ENCODE measurements at places on chromosomes 12 and 14.

GRCh38 chr12:59459966-59460660, 135.7 kb upstream of the SLC16A7 start:
- peak; percentile 77 for DNase-seq

GRCh38 chr14:104512061-104512460, 67.5 kb upstream of the C14orf180 start:
- DNase-seq: no peak

DNA sequence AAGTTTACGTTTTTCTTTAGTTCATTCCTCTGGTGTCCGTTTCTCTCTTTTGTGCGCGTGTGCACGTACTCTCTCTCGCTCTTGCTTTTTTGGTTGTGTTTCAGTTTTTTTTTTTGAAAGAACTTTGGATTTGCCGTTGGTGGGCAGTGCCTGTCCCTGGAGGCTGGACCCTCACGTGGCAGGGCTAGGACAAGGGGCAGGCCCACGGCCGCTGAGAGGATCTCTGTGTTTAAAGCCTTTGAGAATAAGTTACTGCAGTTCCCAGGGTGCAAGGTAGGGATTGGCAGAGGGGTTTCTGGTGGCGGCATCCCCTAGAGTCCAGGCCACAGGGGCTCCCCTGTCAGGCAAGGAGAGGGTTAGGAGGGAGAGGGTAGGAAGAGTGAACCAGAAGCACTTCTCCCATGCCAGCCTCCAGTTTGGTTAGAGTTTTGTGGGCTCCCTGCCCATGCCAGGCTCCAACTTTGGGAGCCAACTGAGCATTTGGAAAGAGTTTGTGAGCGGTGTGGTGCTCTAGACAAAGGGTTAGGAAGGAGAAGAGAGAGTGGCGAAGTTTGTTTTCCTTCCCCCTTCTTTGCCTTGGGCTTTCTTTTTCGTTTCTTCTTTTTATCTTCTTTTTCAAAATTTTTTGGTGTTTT, 30.5 kb downstream of the ZFHX2 start:
- DNase-seq: no peak

GRCh38 chr12:109946505-109946904, 46.4 kb downstream of the TCHP start:
- DNase-seq: peak; percentile 59

DNA sequence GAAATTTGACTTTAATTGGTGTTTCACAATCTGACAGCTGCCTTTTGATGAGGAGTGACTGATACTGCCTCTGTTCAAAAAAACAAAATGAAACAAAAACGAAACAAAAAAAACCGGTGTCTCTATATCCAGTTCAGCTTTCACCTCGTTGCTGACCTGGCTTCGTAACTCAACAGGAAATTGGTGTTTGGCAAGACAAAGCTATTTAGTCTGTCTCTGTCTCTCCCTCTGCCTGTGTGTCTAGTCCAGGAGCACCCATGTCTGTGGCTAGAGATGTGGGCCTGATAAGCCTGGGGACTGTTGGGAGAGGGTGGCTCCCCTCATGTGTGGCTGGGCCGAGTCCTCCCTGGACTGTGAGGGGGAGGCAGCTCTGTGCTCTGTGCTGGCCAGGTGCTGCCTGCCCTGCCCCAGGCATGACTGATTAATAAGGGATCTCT, 11.3 kb downstream of the CACNA1C start:
- DNase-seq: no peak

DNA sequence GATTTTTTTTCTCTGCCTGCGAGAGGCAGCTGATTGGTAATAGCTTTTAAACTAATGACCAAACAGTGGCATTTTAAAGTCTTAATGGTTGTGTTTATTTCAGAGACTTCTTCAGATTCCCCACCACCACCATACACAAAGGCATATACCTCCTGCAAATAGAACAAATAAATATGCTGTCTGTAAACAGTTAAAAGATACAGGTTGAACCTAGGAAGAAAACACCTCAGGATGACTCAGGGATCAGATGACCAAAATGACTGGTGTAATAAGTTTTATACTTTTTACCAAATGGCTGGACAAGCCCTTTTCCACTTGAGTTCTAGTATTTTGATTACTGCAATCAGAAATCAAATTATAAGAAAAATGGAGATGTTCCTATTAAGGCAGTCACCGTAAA, 364.1 kb downstream of the PAWR start:
- DNase-seq: no peak

GRCh38 chr12:497501-498160, 37.9 kb downstream of the B4GALNT3 start:
- no peak for DNase-seq

GRCh38 chr12:14714437-14714836, 18.0 kb upstream of the GUCY2C start:
- no peak for DNase-seq

DNA sequence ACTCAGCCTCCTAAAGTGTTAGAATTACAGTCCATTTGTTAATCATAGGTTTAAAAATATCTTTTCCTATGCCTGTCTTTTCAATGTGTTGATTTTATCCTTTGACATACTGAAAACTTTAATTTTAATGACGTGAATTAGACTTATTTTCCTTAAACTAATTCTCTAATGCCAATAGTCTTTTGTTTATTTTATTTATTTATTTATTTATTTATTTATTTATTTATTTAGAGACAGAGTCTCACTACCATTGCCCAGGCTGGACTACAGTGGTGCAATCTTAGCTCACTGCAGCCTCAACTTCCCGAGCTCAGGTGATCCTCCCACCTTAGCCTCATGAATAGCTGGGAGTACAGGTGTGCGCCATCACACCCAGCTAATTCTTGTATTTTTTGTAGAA, 694.5 kb downstream of the TRHDE start:
- DNase-seq: no peak

DNA sequence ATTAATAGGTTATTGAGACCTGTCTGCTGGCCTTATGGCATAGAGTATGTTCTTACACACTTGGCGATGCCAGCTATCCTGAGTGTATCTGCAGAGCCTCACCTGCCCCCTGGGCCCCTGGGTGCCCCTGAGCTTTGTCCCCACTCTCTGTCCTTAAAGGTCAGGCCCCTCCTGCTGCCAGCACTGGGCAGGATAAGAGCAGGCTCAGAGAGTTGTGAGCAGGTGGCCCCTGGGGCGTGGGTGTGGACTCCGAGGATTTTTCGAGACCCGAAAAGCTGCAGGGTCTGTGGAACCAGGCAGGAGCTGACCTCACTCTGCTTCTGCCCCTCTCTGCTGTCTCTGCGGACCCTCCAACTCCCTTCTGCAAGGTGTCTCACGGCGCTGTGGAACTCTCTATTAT, 8.2 kb downstream of the HIP1R start:
- DNase-seq: no peak

GRCh38 chr14:63454863-63455622, 88.1 kb downstream of the PPP2R5E start:
- DNase-seq: peak; percentile 66

- peak; percentile 77 for DNase-seq
Observed at GRCh38 chr12:93176165-93176564, 201.6 kb upstream of the NUDT4 start.

GRCh38 chr12:53200458-53201176, 6.4 kb downstream of the ITGB7 start:
- DNase-seq: no peak

DNA sequence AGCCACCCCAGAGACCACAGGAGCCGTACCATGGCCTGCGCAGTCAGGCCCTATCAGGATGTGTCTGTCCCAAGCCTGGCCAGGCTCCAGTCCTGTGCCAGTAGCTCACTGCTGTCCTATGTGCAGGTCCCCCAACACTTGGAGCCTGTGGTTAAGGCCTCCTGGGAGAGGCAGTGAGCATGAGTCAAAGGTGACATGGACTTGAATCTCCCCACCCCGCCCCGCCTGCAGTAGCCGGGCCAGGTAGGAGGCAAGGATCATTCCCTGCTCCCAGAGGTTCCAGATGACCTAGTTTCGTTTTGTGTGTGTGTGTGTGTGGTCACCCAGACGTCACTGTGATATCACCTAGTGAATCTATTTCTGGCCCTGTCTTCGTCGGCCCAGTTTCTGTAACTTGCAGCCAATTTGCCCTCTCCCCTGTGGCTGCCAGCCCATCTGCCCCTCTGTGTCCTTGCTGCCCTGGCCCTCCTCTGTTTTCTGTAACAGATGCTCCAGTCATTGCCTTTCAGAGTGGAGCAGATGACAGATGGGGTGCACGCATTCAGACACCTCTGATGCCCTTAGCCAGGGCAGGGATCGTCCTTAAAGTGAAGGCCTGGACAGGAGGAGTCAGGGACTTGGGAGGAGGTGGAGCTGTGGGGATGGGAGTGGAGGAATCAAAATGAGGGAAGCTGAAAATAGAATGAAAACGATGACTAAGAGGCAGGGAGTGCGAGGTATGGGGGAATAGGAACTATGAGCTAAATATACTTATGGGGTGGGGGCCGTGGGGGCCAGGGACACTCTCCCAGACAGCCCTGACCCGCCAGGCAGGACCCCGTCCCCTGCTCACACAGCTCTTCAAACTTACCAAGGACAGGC, 37.4 kb downstream of the SLC6A12 start:
- peak; percentile 84 for DNase-seq

DNA sequence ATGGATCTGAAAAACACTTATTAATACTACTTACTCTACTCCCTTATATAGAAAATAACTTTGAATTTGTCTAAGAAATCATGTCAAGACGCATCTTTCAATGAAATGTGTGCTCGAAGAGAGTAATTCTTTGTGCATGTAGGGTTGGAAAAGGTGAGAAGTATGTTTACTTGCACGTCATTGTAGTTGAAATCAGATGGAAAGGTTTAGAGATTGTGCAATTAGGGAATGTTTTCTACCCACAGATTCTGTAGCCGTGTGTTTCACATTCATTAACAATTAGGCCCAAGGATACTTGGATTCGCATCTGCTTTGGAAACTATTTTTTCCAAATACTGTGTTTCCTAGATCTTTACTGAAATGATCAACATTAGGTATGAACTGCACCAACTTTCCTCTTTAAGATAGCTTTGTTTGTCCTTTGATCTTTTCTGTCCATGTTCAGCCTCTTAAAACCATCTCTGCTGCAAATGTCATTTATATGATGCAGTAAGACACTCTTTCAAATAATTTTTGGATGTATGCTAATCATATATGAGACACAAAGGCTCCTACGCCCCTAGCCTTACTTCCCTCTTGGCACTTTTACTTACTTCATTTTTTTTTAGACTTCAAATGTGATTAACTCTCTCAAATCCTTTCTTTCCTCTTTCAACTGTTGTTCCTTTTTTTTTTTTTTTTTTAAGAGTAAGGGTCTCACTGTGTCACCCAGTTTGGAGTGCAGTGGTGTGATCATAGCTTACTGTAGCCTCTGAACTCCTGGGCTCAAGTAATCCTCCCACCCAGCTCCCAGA, 58.0 kb upstream of the PSMA6 start:
- no peak for DNase-seq

DNA sequence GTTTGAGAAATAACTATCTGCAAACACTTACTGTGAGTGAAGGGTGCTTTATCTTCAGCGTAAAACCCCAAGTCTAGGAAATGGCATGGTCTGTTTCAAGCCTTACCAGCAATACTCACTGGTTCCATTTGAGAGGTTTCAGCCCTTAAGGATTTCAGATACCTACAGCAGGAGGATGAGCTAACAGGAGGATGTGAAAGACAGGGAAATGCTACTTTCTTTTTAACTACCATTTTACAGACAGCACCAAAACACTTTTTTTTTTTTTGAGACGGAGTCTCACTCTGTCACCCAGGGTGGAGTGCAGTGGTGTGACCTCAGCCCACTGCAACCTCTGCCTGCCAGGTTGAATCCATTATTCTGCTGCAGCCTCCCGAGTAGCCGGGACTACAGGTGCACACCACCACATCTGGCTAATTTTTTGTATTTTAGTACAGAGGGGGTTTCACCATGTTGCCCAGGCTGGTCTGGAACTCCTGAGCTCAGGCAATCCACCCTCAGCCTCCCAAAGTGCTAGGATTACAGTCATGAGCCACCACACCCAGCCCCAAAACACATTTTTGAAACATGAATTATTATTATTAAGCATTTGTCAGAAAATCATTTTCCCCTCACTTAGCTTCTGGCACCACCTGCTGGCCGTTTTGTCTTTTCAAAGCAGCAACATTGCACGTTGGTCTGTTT, 4.6 kb downstream of the MTRFR start:
- DNase-seq: peak; percentile 78

DNA sequence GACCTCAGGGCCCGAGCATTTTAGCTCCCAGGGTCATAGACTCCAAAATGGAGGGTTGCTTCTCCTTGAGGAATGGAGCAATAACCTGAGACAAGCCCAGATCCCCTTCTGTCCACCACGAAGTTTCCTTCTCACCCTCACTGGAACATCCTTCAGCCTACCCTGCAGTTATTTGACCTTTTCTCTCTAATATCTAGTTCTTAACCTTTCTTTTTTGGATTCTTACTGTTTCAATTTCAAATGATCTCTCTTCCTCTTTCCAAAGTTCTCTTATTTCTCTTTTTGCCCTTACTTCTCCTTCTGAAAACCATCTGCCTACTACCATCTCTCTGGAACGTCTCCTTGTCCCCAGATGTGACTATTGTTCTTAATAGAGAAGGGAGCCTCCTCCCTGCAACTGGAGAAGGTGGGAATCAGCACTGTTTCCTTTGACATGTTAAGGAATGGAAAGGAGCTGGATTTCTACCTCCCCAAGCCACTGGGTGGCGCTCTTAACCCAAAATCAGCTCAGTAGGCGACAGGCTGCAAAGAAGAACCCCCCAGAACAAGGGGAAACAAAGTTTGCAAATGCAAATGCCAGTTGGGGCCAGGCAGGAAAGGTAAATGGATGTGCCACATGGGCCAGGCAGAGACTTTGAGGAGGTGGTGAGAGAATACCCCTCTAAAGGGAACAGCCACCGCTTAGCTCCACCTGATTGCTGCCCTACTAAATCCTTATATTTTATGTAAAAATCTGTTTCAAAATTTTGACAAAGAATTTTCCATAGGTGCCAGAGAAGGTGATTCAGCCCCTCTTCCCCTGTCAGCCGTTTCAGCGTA, 22.4 kb upstream of the PDE1B start:
- DNase-seq: peak; percentile 18

DNA sequence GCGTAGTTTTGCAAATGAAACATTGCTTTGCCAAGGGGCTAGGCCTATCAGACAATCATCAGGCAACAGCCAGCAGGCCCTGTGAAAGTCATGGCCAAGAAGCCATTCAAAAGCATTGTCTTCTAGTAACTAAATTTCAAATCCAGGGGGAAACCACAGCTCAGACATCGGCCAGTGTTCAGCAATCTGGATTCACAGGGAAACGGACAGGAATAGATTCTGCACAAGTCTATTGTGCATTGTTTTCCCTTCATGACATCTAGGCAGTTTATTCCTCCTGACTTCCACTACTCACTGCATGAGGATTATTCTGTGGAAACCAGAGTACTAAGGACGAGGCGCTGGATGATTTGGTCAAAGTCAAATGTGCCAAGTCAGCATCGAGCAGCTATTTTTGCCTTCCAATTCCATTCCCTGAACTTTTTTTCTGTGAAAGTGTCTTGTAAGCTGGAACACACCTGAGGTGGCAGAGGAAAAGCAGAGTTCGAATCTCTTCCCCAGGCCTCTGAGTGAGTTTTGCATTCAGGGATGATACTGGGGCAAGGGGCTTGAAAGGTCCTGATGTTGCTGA, 75.4 kb downstream of the VCPKMT start:
- no peak for DNase-seq

DNA sequence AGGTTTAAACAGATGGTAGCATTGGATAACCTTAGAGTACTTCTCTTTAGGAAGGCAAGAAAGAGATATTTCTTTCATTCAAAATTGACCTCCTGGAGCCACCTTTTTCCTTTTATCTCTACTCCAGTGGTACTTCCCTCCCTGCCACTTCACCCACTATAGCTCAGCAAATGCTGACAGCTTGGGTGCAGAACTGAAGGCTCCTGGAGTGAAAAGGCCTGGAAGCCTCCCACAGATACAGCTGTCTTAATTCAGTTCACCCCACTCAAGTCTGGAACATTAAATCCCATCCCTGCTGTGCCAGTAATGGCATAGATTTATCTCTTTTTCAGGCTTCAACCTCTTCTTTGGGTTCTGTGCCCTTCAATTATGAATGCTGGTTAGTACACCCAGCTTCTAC, 140.3 kb downstream of the NEDD1 start:
- DNase-seq: no peak
